Mesenchymal stem cell (in vitro differentiated cells and primary cell): ENCODE measurements at places on chromosomes 7 and 10.
A peak's percentile ranks its signal among the peaks of the same experiment; 100 is the strongest.

DNA sequence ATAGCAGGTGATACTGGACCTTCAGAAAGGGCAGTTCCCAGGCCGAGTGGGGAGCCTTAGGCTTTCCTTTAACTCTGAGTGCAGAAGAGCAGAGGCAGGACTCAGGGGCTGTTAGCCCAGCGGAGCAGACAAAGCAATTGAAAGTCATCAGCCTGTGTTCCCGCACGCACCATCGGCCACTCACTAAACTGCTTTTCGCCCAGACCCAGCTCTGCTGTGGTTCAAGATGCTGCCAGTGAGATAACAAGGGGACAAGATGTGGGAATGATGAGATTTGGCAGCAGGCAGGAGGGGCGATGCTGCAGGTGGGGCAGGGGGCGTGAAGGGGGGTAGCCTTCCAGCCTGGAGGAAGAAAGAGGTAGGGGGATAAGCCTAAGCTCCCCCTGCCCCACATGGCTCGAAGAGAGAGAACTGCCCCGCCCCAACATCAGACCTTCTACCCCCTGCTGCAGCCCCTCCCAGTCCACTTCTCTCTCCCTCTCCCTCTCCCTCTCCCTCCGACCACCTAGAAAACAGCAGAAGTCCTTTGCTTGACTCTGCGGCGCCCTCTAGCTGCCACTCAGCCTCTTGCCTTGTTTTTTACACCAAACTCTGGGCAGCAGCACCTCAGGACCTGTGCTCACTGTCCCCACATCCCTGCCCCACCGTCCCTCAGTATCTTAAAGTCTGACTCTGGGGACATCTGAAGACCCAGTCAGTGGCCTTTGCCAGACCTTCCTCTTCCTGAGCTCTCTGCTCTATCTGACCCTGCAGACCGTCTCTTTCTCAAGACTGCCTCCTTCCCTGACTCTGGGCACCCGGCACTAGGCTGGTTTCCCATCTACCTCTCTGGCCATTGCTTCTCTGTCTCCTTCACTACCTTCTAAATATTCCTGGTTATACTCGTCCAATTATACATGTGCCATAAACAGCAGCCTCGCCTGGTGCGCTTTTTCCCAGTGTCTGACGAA is 110.5 kb downstream of the C10orf105 start:
- peak; percentile 58 for DNase-seq

DNA sequence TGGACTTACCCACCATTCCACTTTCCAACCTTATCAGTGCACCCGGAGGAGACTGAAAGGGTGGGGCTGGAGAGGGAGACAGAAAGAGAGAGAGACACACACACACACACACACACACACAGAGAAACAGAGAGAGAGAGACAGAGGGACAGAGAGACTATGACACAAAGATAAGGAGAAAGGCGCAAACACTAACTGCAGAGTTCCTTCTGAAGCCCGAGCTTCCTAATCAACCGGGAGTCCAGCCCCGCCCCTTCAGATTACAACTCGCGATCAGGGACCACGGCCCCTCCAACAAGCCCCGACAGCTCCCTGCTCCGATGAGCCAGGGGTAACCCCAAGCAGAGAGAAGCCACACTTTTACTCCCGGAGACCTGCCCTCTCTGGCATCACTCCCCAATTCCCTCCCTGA is 499 bp downstream of the GAL3ST4 start:
- DNase-seq: peak; percentile 26

- no peak for DNase-seq
Observed at GRCh38 chr7:143451122-143451521, 7.9 kb downstream of the TAS2R60 start.

- no peak for DNase-seq
Observed at GRCh38 chr10:101655570-101655969, 39.4 kb downstream of the FBXW4 start.

DNA sequence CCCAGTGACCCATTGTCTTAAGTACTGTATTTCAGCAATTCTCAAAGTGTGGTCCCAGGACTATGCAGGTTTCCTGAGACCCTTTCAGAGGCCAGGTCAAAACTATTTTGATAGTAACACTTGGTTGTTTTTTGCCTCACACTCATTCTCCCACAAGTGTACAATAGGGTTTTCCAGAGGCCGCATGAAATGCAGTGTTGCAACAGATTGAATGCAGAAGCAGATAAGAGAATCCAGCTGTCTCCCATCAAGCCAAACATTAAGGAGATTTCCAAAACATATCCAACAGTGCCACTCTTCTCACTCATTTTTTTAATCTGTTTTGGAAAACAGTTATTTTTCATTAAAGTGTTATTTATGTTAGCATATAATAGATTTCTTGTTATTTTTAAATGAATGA is 20.0 kb downstream of the VKORC1L1 start:
- peak; percentile 59 for DNase-seq

GRCh38 chr7:20310301-20310700 is 20.4 kb upstream of the ITGB8 start:
- DNase-seq: no peak

DNA sequence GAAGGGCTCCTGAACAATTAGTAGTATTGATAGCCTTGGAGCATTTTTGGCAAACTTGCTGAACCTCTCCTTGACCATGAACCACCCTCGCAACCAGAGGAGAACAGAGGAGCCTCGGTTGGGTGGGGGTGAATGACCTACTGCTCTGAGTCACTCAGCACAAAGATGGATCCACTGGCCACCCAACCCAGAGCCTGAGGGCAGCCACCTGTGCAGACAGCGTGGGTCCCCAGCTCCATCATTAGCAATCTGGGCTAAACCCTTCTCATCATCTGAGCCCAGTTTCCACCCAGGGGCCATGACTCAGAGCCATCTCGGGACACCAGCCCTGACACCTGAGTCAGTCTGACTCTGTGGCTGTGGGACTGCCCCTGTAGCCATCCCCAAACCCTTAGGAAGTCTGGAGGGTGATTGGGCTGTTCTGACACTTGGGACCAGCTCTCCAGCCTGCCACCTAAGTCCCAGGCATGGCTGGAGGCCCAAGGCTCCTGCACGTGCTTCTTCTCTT is 171.8 kb upstream of the GPR26 start:
- DNase-seq: no peak

- DNase-seq: no peak
Observed at GRCh38 chr7:85010306-85010705, 176.6 kb downstream of the SEMA3D start.

GRCh38 chr10:13396369-13396768 is 48.3 kb upstream of the SEPHS1 start:
- DNase-seq: peak; percentile 58

GRCh38 chr10:49484486-49485235 is 54.3 kb downstream of the ERCC6 start:
- peak; percentile 3 for DNase-seq

- DNase-seq: no peak
Observed at GRCh38 chr7:25617214-25617613, 388.9 kb upstream of the NPVF start.

- no peak for DNase-seq
Observed at GRCh38 chr7:101617451-101618206, 11.5 kb downstream of the MYL10 start.

- no peak for DNase-seq
Observed at GRCh38 chr7:146889806-146890555, 773.4 kb downstream of the CNTNAP2 start.

GRCh38 chr10:9875353-9875752 is 1142.3 kb upstream of the CELF2 start:
- DNase-seq: no peak

- DNase-seq: no peak
Observed at GRCh38 chr10:58019863-58020537, 247.7 kb downstream of the IPMK start.

DNA sequence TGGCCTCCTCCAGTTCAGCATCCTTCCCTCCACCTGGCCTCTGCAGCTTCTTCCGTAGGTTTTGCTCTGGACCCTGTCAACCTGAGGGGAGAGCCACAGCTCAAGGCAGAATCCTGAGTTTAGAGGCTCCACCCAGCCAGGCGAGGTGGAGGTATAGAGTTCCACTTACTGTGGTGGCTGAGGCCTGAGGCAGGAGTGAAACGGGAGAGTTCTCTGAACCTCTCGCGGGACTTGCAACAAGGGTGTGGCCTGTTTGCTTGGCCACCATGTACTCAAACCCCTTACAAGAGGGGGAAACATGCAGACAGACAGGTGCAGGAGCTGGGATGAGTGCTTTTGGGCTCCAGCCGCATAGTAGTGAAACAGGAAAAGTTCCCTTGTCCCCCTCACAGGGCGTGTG is 154.0 kb upstream of the C7orf33 start:
- DNase-seq: no peak

GRCh38 chr7:143980746-143981510 is 19.2 kb upstream of the OR6B1 start:
- DNase-seq: no peak

DNA sequence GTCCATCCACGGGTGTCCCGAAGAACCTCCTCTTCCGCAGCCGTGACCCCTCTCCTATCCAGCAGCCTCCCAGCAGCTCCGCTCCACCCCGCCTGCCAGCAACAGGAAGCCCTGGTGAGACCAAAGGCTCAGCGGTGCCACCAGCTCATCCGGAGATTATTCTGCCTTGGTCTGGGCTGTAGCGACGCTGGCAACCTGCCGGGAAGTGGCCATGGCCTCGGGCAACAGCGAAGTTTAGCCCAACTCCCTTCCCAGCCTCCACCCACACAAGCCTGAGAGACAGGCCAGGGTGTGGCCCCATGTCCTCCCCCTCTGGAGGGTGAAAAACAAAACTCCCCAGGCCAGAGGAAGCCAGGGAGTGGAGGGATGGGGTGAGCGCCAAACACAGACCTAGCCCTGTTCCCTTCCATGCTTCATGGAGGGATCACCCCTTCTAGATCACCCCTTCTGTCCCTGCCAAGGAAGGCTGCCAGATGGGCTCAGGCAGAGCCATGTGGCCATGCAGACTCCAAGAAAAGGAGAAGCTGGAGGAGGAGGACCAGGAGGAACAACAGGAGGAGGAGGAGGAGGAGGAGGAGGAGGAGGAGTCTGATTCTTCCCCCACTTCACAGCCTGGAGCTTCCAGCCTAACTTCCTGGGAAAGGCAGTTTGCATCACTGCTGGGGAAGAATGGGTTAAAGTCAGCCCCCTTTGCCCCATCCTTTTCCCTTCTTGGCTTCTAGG is 918 bp downstream of the CALHM2 start:
- no peak for DNase-seq

DNA sequence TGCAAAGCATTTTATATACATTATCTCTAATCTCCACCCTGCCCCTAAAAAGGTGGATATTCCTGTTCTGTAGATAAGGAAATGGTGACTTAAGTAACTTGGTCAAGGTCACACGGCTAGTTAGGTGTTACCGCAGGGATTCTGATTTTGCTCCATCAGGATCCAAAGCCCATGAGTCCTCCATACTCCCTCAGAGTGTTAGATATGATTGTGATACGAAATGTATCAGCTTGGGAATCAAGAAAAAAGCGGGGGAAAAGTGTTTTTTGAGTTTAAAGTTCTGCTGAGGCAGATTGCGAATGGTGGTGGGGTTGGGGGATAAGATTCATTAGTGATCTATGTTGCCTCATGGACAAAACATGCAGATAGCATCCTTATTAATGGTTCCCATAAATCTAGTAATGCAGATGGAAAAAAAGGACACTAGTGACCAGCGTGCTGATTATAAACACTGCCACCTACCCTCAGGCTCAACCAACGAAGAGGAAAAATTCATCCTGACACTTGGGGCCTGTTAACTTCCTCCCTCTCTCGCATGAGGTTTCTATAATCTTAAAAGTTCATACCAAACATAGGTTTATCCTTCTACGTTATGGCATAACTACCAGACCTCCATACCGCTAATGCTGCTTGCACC is 2.3 kb downstream of the ICA1 start:
- DNase-seq: no peak

DNA sequence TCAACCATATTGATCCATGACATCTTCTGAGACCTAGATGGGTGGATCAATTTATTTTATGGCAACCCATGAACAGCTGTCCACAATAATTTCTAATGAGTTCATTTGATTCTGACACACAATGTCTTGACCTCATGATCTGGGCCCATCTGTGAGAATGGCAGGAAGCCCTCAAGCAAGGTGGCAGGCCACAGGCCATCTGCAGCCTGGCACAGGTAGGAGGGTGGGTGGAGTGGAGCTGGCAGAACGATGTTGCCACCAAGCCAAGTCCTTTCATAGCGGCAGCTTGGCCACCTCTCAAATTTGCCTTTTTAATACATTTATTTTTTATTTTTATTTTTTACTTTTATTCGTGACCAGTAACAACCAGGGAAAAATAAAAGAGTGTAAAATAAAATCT is 1181.6 kb upstream of the SORCS1 start:
- no peak for DNase-seq

DNA sequence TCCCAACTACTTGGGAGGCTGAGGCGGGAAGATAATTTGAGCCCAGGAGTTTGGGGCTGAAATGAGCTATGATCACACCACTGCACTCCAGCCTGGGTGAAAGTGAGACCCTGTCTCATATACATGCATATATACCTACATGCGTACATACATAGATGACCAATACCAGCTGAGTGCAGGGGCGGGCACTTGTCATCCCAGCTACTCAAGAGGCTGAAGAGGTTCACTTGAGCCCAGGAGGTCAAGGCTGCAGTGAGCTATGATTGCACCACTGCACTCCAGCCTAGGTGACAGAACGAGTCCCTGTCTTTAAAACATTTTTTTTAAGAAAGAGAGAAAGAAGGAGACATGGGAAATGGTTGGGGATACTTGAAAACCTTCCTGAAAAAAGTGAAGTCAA is 17.4 kb upstream of the PROSER2 start:
- no peak for DNase-seq

DNA sequence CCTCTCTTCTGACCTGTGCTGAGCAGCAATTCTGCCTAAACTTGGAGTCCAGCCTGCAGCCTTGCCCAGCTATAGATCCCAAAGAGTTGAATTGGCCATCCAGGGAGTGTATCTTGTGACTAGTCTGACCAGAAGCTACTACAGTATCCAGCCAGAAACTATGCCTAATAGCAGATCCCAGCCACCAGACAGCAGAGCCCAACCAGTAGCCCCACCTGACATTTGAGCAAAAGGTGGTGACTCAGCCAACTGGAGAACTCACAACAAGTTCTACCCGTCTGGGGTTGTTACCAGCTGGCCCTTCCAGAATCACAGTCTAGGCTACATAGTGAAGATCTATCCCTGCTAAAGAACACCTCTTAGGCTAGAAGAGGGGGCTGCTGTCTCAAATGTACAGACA is 315.0 kb downstream of the CRPPA start:
- DNase-seq: no peak

GRCh38 chr10:21069278-21069677 is 172.2 kb upstream of the NEBL start:
- no peak for DNase-seq

DNA sequence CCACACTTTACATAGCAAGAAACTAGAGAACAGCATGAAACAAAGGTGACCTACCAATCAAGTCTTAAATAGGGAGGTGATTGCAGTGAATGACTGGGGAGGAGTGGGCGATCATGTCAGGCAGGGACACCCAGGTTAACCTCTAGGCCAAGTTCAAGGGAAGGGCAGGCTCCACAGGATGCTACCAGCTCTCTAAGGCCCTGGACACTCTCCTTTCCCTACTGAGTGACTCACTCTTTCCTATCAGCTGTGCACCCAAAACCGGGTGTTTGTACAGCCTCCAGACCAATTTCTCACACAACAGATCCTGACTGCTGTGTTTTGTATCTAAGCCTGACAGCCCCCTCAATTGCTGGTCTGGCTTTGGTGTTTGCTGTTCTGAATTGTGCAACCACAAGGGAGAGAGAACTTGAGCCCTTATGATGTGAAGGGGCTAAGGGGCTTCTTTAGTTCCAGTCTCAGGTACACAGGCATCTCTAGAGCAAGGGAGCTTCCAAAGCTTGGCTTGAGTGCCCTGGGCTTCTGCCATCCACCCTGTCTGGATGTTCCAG is 107.8 kb downstream of the TBXAS1 start:
- peak; percentile 91 for DNase-seq
